Common myeloid progenitor, CD34-positive (primary cell): ENCODE measurements at places on chromosomes 2 and 18.
A peak's percentile ranks its signal among the peaks of the same experiment; 100 is the strongest.

- peaks cover 14% of the 10 kb centered on the region for H3K4me1 ChIP-seq
- no peak for DNase-seq
- H3K4me3 ChIP-seq, result no peak overlapping the region
- H3K36me3 ChIP-seq, result peaks cover 3% of the 10 kb centered on the region
- H3K27ac ChIP-seq, result no peak overlapping the region
- no peaks in the 10 kb centered on the region for H3K27me3 ChIP-seq
Measured at GRCh38 chr2:239322416-239323086, 78.3 kb downstream of the HDAC4 start.

GRCh38 chr2:241858206-241859016 lies at the start of gene PDCD1:
Gene PDCD1, minus strand, starts transcription at chr2:241858894. Its CDS starts 56 bp downstream, at chr2:241858838.
- H3K4me1 ChIP-seq, result no peaks in the 10 kb centered on the region
- H3K27me3 ChIP-seq, result no peaks in the 10 kb centered on the region
- no peak within 1 kb of the TSS for H3K4me3 ChIP-seq
- no peaks in the 10 kb centered on the region for H3K36me3 ChIP-seq
- H3K27ac ChIP-seq, result no peak within 1 kb of the TSS
- no peak for DNase-seq

DNA sequence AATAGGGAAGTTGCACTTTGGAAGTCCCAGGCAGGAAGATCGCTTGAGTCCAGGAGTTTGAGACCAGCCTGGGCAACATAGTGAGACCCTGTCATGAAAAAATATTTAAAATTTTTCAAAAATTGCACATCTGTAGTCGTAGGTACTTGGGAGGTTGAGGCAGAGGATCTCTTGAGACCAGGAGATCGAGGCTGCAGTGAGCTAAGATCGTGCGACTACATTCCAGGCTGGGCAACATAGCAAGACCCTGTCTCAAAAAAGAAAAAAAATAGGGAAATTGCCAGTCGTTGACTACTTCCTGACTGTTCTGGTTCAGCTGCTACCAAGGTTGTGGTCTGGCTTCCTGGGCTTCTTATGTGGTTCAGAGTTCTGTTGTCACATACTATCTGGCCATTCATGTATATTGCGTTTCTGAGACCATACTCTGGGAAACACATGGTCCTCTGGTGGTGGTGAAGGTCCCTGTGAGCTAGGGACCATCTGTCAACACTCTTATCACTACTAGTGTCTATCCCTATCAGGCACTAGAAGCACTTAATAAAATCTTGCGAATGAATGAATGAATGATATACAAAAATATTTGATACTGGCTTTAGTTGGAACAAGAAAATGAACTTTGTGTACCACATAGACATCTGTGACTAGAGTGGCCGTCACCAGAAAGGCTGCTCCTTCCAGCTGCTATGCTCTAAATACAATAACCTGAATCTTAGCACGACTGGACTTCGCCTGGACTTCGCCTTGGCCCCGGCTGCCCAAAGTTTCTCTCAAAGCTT lies 861 bp upstream of the KLHL23 start:
- H3K4me1 ChIP-seq, result peaks cover 35% of the 10 kb centered on the region
- H3K27me3 ChIP-seq, result no peaks in the 10 kb centered on the region
- no peaks in the 10 kb centered on the region for H3K36me3 ChIP-seq
- peak; percentile 86 for DNase-seq

GRCh38 chr18:48032876-48033789 lies 102.7 kb upstream of the SMAD2 start:
- H3K4me1 ChIP-seq, result no peaks in the 10 kb centered on the region
- H3K36me3 ChIP-seq, result no peaks in the 10 kb centered on the region
- no peaks in the 10 kb centered on the region for H3K27me3 ChIP-seq
- no peak overlapping the region for H3K27ac ChIP-seq
- no peak overlapping the region for H3K4me3 ChIP-seq

DNA sequence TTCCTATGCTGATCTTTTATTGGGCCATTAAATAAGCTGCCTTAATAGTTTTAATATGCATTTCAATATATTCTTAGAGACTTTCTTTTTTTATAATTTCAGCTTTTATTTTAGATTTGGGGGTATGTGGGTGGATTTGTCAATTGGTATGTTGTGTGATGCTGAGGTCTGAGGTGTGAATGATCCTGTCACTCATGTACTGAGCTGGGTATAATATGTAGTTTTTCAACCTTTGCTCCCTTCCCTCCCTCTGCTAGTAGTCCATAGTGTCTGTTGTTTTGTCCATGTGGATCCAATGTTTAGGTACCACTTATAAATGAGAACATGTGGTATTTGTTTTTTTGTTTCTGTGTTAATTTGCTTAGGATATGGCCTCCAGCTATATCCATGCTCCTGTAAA lies 35.5 kb upstream of the PROKR1 start:
- H3K27me3 ChIP-seq, result no peaks in the 10 kb centered on the region
- H3K36me3 ChIP-seq, result no peaks in the 10 kb centered on the region
- no peak overlapping the region for H3K27ac ChIP-seq
- H3K4me1 ChIP-seq, result no peaks in the 10 kb centered on the region
- DNase-seq, result no peak

- H3K27me3 ChIP-seq, result no peaks in the 10 kb centered on the region
- H3K27ac ChIP-seq, result no peak overlapping the region
- no peak for DNase-seq
- no peaks in the 10 kb centered on the region for H3K4me1 ChIP-seq
Measured at GRCh38 chr2:207901401-207901800, 123.9 kb downstream of the PLEKHM3 start.

DNA sequence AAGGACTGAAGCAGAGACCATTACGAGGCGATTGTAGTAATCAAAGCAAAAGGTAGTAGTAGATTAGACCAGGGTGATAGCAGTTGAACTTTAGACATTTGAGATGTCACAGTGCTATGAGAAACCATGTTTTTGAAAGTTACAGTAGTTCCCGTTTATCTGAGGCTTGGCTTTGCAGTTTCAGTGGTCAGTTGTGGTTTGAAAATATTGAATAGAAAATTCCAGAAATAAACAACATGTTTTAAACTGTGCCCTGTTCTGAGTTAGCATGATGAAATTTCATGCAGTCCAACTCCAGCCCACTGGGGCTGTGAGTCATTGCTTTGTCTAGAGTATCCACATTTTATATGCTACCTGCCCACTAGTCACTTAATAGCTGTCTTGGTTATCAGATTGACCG lies 47.5 kb downstream of the ZNF638 start:
- H3K4me1 ChIP-seq, result no peaks in the 10 kb centered on the region
- DNase-seq, result no peak
- no peak overlapping the region for H3K4me3 ChIP-seq
- no peaks in the 10 kb centered on the region for H3K27me3 ChIP-seq
- H3K36me3 ChIP-seq, result peaks cover 20% of the 10 kb centered on the region

DNA sequence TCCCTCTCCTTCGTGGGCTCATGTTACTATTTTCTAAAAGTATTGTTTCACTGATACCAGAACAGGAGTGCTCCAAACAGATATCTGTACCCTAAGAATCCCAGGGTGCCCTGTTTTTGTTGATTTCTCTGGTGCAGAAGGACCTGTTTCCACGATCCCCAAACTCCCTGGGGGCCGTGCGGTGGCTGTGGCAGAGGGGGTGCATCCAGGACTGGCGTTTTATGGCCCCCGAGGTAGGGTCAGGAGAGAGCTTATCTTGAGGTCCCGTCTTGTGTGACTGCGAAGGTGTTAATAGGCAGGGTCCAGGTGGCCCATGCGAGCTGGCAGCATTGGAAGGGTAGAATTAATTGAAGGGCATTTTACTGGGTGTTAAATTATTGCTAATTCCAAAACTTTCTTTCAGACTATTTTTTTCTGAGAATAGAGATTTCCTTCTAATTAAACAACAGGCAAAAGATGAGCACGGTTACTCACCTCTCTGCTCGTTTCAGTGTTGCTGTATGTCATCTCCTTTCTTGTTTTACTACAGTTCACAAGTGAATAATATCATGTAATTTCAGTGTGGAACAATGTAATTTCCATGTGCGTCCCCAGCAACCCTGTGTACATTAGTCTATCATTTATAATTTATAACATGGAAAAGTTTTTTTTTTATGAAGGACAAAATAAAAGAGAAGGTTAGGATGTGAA lies 8.2 kb downstream of the TWIST2 start:
- H3K27ac ChIP-seq, result no peak overlapping the region
- no peak for DNase-seq
- no peaks in the 10 kb centered on the region for H3K36me3 ChIP-seq
- no peaks in the 10 kb centered on the region for H3K4me1 ChIP-seq
- peaks cover 67% of the 10 kb centered on the region for H3K27me3 ChIP-seq

GRCh38 chr2:96315400-96316071 lies 9.6 kb upstream of the ITPRIPL1 start:
- H3K27ac ChIP-seq, result peak overlapping the region; percentile 65
- H3K36me3 ChIP-seq, result peaks cover 16% of the 10 kb centered on the region
- H3K27me3 ChIP-seq, result no peaks in the 10 kb centered on the region

- DNase-seq, result no peak
- H3K4me3 ChIP-seq, result no peak overlapping the region
- H3K27ac ChIP-seq, result no peak overlapping the region
- H3K27me3 ChIP-seq, result peaks cover 48% of the 10 kb centered on the region
Measured at GRCh38 chr2:219001577-219002394, 8.6 kb upstream of the CRYBA2 start.

- no peak overlapping the region for H3K27ac ChIP-seq
- no peak for DNase-seq
- H3K27me3 ChIP-seq, result no peaks in the 10 kb centered on the region
- peaks cover 4% of the 10 kb centered on the region for H3K4me1 ChIP-seq
- H3K36me3 ChIP-seq, result no peaks in the 10 kb centered on the region
- no peak overlapping the region for H3K4me3 ChIP-seq
Measured at GRCh38 chr18:78402440-78402839, 577.2 kb upstream of the SALL3 start.

GRCh38 chr18:55849391-55849790 lies 261.4 kb upstream of the TCF4 start:
- no peaks in the 10 kb centered on the region for H3K36me3 ChIP-seq
- no peak overlapping the region for H3K27ac ChIP-seq
- H3K27me3 ChIP-seq, result no peaks in the 10 kb centered on the region

DNA sequence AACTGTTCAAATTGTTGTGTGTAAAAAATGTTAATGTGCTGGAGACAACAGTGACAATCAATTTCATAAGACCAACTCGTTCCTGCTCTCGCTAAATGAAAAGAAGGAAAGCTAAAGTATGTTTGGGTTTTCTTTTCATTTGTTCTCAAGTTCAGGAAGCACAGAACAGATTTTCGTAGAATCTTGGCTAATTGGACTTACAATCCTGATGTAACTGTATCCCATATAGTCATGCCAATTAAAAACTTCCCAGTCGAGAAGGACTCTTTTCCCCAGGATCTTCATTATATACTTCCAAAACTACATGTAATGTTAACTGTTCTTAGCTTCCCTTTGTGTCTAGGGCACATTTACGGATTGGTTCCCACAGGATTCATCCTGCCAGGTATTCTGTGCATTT lies 135.4 kb upstream of the ITGB6 start:
- peaks cover 11% of the 10 kb centered on the region for H3K4me1 ChIP-seq
- H3K4me3 ChIP-seq, result no peak overlapping the region
- no peaks in the 10 kb centered on the region for H3K27me3 ChIP-seq
- no peaks in the 10 kb centered on the region for H3K36me3 ChIP-seq

DNA sequence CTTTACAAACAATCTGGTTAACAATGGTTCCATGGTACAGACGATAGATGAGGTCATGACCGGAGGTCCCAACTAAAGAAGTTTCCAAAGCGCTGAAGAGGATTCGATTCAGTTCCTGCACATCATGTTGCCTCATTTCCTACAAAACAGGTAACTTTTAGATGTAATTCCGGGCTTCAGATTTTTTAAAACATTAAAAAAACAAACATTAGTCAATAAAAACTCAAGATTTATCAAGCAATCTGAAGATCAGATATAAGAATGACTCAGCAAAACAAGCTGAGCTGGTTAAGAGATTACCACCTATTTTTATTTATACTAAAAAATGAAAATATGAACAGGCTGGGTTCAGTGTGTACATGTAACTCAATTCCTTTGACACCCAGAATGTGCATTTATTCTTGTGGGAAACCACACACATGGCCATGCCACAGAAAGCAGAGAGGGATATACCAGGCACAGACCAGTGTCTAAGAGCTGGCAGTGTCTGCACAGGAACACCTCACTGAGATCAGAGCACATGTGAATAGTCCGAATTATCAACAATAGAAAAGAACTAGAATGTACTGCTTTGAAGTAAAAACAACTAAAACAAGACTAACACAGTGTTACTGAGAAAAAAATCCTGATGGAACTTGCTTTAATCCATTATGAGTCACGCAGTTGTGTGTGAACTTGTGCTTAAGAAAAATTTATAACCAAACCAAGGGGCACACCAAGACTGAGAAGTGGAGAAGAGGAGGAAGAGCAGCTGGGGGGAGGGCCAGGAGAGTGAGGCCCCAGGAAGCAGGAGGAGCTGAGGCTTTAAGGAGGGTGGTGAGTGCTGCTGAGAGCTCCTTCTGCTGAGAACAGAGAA lies 9.5 kb downstream of the USP40 start:
- peaks cover 32% of the 10 kb centered on the region for H3K4me1 ChIP-seq
- H3K27ac ChIP-seq, result no peak overlapping the region
- no peaks in the 10 kb centered on the region for H3K27me3 ChIP-seq

GRCh38 chr18:42583283-42583731 lies 532.2 kb downstream of the RIT2 start:
- no peaks in the 10 kb centered on the region for H3K36me3 ChIP-seq
- no peaks in the 10 kb centered on the region for H3K4me1 ChIP-seq
- no peak overlapping the region for H3K4me3 ChIP-seq
- DNase-seq, result no peak
- H3K27me3 ChIP-seq, result no peaks in the 10 kb centered on the region
- H3K27ac ChIP-seq, result no peak overlapping the region

DNA sequence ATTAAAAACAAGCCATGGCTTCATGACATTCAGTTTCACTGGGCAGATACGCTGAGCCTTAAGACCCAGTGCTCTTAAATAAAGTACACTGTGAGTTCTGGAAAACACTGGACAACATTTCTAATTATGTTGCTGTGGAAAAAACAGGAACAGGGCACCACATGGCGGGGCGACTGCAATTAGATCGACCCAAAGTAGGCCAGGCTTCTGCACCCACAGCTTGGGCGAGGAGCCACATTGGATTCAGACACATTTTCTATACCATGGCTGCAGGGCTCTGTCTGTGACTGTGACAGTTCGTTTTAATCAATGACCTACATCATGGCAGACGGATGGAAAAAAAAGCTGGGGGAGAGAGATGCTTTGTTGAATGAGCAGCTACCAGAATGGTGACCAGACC lies 227.2 kb upstream of the HS6ST1 start:
- no peak overlapping the region for H3K27ac ChIP-seq
- no peak overlapping the region for H3K4me3 ChIP-seq
- no peaks in the 10 kb centered on the region for H3K27me3 ChIP-seq
- DNase-seq, result no peak

DNA sequence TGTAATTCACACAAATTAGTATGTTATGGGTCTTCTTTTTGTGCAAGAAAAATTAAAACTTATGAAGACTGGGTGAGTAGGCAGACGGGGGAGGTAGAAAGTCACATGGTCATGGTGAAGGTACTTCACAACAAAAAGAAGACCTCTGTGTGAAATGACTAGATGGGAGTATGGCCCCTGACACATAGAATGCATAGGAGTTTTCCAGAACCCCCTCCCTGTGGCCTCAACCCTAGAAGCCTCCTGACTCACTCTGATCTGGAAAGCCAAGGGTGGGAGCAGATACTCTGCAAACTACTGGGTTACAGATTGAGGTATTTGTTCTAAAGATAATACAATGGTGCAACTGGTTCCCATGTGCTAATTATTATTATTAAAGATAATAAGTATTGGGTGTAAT lies 23.2 kb downstream of the SATB2 start:
- no peak overlapping the region for H3K4me3 ChIP-seq
- peaks cover 30% of the 10 kb centered on the region for H3K27me3 ChIP-seq
- no peak for DNase-seq
- H3K4me1 ChIP-seq, result no peaks in the 10 kb centered on the region
- no peak overlapping the region for H3K27ac ChIP-seq

GRCh38 chr2:174376967-174377366 lies 18.6 kb upstream of the SCRN3 start:
- H3K4me1 ChIP-seq, result no peaks in the 10 kb centered on the region
- H3K4me3 ChIP-seq, result no peak overlapping the region
- DNase-seq, result no peak
